ENCODE measurements at places on chromosomes 1 and 21. TPM values are rescaled to one million over a fixed set of nuclear protein-coding genes. Genes with fewer than 3 reads are reported as not detected.

DNA sequence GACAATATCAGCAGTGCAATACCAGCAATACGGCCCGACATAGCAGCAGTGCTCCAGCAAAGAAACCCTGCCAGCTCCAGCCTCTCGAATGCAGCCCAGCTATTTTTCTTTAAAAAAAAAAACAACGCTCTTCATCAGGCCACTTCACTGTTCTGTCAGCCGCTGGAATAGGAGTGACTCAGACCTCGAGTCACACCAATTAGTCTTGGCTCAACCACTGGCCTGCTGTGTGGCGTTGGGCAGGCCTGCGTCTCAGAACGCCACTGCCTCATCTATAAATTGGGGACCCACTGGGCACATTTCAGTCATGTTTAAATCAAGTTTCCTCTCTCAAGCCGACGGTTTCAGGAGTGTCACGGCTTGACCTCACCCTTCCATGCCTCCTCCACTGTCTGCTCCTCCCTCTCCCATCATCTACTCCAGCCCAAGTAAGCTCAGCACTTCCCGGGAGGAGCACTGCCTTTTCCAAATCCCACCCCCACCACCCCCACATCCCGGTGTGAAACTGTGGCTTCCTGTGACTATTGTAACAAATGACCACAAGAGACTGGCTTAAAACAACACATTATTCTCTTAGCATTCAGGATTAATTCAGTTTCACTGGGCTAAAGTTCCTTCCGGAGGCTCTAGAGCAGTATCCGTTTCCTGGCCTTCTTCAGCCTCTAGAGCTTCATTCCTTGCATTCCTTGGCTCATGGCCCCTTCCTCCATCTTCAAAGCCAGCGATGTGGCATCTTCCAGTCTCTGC is 71.9 kb upstream of the EFHD2 start:
- DNase-seq = no peak

GRCh38 chr1:2971101-2971501 is 50.2 kb upstream of the ACTRT2 start:
- no peak for DNase-seq

- DNase-seq = no peak
Observed at GRCh38 chr1:219520241-219520640, 92.7 kb downstream of the ZC3H11B start.

GRCh38 chr1:231918239-231919015 is 291.8 kb downstream of the DISC1 start:
- no peak for DNase-seq

GRCh38 chr1:159996653-159997052 is 35.1 kb downstream of the PIGM start:
- no peak for DNase-seq

GRCh38 chr1:30343562-30343961 is 379.8 kb downstream of the MATN1 start:
- no peak for DNase-seq

- no peak for DNase-seq
Observed at GRCh38 chr1:12376236-12377045, 146.6 kb downstream of the VPS13D start.

DNA sequence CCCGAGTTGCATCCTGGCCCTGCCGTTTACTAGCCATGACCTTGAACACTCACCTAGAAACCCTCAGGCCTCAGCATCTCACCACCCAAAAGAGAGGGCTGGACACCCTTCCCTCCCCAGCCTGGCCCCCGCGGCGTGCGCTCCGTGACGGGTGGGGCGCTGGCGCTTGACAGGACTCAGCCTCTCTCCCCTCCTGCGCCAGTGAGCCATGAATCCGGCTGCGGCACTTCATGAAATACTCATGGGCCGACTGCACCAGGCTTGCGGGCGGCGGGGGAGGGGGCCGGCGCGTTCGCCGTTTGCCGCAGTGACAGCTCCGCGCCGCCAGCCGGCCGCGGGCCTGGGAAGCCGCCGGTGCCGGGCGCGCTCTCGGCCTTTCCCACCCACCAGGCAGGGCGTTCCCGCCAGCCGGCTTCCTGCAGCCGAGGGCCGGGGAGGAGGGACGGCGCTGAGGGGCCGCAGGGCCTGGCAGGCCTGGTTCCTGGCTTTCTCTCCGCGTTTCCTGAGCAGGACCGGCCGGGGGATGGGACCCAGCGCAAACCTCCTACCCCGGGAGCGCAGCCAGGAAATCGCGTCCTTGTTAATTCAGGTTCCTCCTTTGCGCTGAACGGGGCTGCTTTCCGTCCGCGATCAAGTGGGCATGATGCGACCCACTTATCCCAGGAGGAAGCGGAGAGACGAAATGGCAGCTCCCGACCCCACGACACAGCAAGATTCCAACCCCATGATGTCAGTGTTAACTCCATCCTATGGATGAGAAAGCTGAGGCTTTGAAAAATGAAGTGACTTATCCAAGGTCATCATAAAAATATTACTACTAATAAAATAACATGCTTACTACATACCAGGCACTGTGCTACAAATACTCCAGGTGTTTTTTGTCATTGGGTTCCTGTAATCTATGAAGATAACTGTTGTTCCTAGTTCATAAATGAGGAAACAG is 9.1 kb upstream of the LUZP1 start:
- no peak for DNase-seq

DNA sequence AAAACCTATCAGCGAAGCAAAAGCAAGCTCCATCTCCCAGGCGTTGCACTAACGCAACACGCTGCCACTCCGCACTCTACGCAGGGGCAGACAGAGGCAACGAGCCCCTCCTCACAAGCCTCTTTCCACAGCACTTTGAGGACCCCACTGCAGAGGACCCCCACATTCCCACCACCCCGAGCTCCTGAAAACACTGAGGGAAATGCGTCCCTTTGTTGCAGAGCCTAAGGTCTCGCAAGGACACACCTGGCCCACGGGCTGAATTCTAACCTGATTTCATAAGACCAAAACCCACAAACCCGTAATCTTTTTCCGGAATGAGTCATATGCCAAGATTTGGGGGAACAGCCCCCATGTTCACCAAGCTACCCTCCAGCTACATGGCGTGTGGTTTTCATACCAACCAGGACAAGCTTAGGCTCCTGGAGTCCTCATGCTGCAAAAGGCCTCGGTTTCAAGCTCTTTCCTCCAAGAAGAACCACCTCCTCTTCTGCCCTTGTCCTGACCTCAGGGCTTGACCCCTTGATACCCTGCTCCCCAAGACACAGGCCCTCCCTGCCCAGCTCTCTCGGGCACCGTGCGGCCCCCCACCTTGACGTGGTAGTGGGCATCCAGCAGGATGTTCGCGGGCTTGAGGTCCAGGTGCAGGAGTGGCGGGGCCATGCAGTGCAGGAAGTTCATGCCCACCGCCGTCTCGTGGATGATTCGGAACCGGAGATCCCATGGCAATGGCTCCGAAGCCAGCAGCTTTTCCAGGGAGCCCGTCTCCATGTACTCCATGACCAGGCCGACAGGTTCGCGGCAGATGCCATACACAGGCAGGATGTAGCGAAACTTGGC is 10.7 kb downstream of the RIPK4 start:
- DNase-seq = no peak

DNA sequence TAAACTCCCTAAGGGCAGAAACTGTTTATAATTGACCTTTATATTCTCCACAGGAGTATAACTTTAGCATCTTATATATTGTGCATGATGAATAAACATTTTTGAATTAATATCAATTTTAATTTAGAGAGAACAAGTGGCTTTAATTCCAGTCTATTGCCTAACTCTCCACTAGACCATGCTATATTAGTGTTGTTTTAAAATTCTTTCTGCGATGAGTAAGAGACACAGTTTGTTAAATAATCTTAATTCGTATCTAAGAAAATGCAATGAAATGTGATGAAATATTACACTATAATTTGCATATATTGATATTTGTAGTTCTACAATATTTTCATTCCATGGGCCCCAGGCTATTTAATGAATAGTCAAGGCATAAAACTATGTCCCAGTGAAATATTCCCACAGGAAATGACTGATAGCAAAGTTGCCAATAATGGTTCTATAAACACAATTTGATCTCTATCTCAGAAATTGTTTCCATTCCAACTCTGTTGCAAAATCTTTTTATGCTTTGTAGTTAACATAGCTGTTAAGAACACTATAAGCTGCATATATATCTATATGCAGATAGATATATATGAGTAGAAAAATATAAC is 2.9 kb upstream of the SYDE2 start:
- no peak for DNase-seq

DNA sequence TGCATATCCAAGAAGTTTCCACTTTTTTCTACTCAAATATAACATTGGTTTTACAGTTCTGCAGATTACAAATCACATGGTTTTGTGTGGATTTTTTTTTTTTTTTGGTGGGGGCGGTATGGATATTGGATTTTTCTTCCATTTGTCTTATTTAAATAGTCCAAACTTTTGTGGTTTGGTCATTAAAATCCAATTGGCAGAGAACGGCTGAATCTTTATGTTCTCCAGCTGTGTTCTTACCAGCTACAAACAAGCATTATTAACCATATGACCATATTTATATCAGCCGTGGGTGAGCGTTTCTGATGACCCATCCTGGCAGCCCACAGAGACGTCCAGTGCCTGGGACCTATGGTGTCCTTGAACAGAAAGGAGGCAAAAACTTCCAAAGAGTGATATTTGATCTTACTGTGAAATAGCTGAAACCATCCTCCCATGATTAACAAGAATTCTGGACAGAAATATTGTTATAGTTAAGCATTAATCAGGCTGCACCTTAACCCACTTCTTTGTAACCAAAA is 200.4 kb downstream of the LYPLAL1 start:
- DNase-seq = no peak

DNA sequence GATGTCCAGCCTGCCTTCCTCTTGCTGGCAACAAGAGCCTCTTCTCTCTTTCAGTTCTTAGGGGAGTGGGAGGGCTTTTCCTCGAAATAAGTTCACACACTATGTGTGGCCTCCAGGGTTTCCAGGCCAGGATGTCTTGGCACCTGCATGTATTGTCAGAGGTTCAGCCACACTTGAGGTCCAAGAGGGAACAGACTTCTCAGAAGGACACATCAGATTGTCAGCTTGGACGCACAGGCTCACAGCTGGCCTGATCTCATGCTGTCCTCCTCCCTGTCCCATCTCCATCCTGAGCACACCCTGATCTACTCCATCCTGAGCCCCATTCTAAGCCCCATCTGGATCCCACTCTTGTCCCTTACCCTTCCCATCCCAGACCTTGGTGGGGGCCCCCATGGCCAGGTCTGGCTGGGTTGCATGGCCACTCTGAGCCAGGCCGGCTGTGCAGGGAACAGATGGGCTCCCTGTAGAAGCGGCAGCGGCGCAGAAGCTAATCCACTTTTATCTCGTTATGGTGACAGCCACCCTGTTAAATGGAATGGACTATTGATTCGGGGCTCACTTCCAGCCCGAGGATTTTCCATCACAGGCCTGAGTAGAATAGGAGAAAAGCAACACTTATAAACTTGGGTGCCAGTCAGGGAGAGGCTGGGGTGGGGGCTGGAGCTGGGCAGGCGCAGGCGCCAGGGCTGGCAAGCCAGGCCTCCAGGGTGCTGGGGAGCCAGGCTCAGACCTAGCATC is 85.1 kb upstream of the CSF3R start:
- no peak for DNase-seq

DNA sequence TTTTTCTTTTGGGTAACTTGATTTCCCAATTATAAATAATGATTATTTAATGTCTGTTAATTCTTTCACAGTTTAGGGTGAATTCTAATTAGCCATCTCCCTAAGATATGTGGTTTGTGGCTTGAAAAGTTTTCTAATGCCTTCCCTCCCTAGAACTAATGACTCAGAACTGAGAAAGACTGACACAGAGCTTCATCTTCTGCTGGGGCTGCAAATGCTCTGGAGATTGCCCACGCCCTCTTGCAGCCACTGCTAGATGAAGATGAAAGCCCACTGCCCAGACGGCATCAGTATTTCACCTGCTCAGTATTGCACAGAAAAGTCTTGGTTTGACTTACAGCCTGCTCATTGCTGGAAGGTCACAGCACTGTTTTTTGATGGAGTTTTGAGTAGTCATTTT is 101.5 kb downstream of the ST6GALNAC3 start:
- no peak for DNase-seq

GRCh38 chr1:113579256-113580018 is 179.8 kb downstream of the PHTF1 start:
- no peak for DNase-seq

DNA sequence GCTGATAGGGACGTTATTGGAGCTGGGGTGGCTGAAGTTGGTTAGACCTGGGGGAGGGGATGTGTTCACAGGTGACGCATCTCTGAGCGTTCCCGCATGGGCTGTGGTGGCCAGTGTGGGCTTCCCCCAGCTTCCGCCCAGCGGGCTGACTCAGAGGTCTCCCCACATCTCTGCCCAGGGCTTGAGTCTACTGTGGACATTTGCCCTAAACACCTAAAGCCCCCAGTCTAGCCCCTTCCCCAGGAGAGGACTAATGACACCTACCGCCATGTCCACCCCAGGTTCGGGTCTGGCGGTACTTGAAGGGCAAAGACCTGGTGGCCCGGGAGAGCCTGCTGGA is 2.0 kb downstream of the AGRN start:
- DNase-seq = no peak

DNA sequence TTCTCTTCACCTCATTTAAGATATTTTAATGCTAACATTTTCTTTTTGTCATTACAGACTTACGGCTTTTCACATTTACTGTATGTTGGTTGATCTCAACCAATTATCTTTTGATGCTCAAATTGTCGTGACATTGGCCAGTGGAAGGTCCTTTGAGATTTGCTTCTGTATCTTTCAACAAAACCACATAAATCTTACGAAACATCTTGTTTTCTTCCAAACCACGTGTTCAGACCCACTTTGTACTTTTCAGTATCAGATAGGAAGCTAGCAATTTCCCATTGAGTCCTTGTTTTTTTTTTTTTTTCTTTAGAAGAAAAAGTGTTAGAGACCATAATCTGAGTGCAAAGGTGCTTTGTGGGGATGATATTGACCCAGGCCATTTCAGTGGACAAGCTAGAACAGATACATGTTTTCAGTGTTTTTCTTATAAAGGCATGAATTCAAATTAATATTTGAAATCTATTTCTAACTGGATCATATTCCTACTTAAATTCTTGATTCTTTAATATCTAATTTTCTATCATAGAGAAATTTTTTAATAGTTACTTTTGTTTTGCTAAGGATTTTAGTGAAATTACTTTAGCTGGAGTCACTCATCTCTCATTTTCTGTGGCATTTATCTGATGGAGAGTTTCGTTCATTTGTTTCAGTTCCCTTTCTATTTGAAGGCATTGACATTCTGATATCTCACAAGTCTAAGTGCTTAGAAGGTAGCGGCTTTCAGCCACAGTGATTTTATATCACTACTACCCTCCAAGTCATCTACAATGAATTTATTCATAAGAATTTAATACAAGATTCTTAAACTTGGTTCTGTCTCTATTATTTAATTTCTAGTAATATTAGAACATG is 26.7 kb downstream of the ATG4C start:
- no peak for DNase-seq

The MNDA gene
- 5.8 TPM for polyA plus RNA-seq

The PDIK1L gene
- 16.8 TPM for polyA plus RNA-seq

The KLF17 gene
- polyA plus RNA-seq = not detected

The C1orf116 gene
- polyA plus RNA-seq = 19.8 TPM

The SMAP2 gene
- polyA plus RNA-seq = 25.2 TPM

The DNAJC28 gene
- 6.3 TPM for polyA plus RNA-seq

The TFF3 gene
- polyA plus RNA-seq = 5.4 TPM

The BEND5 gene
- polyA plus RNA-seq = 31.4 TPM

The PTAFR gene
- 2.2 TPM for polyA plus RNA-seq

The CSF3R gene
- 3.7 TPM for polyA plus RNA-seq
